ENCODE measurements at places on chromosomes 1 and 21.

DNA sequence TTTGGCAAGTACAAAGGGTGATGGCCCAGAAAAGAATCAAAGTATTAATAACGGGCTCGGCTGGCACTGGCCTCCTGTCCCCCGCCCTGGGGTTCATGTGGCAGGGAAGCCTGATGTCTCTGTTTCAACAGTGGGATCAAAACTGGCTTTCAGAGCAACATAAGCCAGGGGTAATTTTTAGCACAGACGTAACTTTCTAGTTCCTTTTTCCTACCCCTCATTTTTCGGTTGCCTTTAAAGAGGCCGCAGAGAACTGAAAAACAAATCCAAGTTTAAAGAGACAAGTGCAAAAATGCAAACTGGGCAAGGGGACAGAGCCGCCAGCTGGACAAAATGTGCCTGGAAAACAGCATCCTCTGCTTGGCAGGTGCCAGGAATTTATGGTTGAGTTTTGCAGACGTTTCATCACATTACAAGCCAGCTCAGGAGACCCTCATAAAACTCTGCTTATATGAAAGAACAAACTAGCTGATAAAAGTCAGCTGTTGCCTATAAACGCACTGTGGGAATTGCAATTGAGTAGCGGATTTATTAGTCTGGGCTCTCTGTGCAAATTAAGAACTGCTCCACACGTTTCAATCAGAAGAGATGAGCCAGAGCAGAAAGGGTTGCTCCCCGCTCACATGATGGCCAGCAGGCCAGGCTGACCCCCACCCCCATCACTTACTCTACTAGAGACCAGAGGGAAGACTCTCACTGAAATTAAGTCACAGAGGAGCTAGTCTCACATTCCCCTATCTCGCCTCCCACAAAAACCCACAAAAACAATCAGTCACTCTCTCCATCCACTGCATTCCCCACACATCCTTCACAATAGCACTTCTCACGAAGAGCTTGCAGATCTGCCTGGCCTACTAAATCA is 15.8 kb upstream of the CDCA8 start:
- DNase-seq = no peak

DNA sequence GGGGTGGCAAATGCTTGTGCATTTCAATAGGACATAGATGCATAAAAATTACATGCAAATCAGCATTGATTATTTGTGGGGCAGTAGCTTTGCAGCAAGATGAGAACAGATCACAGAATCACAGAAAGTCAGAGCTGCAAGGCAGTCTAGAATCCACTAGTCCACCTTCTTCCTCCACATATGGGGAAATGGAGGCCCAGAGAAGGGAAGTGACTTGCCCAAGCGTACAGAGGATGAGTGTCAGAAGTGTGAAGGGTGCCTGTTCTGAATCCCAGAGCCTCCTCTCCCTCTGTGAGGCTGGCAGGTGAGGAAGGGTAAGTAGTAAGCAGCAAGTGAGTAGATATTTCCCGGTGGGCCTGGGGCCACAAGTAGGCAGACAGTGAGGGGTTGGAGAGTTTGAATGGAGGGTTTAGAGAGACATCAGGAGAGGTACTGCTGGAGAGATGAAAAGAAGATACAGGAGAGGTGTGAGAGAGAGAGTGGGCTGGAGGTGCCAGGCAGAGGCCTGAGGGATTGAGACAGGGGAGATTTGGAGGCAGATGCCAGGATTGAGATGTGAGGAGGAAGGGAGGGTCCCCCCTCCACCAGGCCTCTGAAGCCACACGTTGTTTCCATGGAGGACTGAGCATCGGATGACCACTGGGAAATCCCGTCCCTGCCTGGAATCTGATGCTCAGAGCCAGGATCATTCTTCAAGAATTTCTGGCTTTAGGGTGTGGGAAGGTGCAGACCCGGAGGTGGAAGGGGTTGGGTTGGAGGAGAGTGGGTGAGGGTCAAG is 4.8 kb upstream of the MYOG start:
- DNase-seq = no peak

- DNase-seq = no peak
Measured at GRCh38 chr21:31926498-31926897, 53.7 kb downstream of the HUNK start.

GRCh38 chr1:199152676-199153075 is 513.8 kb downstream of the PTPRC start:
- DNase-seq = no peak

DNA sequence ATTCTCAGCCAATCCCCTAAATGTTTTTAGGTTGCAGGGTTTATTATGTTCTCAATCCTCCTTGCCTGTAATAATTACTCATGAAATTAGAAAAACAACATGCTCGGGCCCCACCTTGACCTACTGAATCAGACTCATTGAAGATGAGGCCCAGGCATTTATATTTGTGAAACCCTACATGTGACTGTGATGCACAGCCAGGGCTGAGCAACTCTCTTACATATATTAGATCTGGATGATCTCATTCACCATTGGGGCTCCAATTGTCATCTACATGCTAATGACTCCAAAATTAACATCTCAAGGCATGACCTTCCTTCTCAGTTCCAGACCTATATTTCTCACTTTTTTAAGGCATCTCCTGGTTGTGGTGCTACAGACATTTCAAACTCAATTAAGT is 103.3 kb downstream of the WDR3 start:
- no peak for DNase-seq

- DNase-seq = no peak
Measured at GRCh38 chr1:151756291-151756690, 7.0 kb downstream of the MRPL9 start.

DNA sequence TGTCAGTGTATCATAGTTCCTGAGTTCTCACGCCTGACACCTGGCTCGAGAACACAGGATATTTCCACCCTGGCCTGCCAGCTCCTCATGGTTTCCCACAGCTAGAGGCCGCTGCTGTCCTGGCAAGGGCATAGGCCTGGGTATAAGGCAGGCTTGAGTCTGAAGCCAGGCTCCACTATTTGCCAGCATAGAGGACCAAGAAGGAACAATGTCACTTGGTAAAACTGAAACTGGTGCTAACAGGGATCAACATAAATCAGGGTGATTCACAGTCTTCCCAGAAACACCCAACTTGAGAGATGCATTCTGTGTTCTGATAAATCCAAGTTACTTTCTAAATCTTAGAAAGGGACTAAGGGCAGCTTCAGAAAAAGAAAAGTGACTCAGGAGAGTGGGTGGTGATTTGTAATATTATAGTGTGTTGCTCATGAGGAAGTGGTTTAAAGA is 6.9 kb upstream of the S100A2 start:
- no peak for DNase-seq

GRCh38 chr21:34597406-34597805 is 17.5 kb downstream of the RCAN1 start:
- DNase-seq = no peak

GRCh38 chr21:34833465-34833864 is 164.7 kb downstream of the CLIC6 start:
- no peak for DNase-seq

- no peak for DNase-seq
Measured at GRCh38 chr21:14554948-14555347, 8.8 kb upstream of the SAMSN1 start.

- DNase-seq = no peak
Measured at GRCh38 chr1:189211742-189212141, 1265.9 kb downstream of the BRINP3 start.

DNA sequence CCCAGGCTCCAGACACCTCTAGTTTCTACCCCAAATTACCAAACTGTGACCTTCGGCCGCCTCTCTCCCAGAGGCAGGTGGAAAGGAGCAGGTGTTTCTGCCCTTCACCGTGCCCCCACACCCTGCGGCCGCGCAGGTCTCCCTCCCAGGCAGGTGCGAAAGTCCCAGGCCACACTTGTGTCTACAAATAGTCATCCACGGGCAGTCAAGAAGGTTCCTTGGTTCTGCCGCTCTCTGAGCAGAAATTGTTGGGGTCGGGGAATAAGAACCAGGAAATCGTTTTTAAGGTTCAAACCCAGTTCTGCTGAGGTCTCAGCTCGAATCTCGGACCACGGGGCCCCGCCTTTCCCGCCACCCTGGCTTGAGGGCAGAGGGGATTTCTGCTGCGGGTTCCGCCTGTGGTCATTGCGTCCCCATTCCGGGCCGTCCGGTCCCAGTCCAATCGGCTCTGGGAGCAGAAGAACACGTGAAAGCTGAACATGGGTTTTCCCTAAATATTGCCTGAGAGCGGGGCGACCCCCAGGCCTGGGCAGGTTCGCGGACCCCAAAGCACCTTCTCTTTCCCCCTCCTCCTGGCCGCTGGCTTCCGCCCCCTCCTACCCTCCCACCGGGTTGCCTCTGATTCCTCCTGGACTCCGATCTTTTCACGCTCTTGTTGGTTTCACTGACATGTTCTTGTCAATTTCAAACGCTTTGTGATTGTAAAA is 1.2 kb upstream of the ATF3 start:
- DNase-seq = no peak

GRCh38 chr1:101237229-101237837 is 514 bp downstream of the S1PR1 start:
- DNase-seq = peak; percentile 55

DNA sequence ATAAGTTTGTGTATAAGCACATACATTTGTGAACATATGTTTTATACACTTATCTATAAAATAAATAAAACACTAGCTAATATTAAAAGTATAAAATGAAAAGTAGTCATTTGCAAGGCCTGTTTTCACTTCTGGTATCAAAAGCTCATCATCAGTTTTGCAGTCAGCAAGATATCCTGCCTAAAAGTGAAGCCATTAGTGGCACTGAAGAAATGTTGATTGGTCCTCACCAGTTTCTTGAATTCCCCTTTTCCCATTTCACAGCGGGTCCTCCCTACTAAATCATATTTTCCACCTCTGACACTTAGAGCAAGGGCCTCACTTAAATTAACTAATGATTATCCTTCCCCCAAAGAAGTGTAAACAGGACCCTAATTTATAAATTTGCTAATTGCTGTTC is 6.7 kb downstream of the TBX15 start:
- no peak for DNase-seq

DNA sequence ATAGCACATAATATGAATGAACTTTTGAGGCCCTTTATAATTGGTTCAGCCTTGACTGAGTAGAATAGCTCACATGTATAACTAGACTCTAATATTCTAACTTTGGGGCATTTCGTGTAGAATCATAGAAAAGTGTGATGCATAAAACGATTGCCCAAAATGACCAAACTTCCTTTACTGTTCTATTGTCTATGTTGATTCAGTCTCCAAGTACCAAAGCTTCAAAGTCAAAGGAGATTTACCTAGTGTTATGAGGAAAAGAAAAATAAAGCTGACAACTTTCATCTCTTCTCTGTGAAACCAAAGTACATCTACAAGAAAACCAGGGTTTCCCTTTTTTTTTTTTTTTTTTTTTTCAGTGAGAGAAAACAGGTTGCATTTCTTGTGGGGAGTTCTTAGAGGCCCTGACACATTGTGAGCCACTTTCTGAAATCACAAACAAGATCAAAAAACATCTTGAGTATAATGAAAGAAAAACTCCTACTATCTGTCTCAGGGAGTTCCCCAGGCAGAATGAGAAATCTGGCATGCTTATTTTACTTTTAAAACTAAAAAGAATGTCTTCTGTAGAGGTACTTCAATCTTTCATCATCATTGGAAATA is 183.4 kb downstream of the TNFSF18 start:
- DNase-seq = no peak

DNA sequence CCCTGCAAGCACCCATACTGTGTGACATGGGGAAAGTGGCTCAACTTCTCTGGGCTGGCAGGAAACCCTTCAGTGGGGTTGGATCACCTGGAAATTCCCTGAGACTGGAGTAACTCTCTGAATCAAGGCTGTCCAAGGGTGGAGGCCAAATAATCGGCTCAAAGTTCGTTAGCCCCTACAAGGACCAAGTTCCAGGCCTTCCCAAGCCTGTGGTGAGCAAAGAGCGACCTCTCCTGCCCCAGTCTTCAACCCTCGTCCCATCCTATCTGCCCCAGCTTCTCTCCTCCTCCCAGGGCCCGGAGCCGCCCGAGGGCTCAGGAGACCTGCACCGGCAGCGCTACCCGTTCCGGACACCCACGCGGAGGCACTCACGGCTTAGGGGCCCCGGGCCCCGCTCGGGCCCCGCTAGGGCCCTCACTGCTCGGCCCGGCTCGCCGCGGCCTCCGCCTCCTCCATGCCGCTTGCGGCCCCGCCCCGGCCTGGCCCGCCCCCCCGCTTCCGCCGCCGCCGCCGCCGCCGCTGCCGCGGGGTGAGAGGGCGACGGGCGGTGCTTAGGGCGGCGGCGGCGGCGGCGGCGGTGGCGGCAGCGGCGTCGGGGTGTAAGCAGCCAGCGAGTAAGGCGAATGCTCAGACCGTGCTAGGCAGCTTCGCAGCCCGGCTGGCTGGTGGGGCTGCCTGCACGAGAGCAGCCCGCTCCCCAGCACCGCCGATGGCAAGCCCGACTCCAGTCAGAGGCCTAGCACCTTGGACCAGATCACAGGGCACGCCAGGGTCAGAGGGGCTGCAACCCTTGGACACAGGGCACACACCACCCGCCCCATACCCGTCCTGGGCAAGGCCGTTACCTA is at the start of gene POMGNT1:
POMGNT1 (minus strand) TSS at position 471 of the 848 bp plus-strand sequence. CDS start 613 bp downstream, outside the sequence.
- DNase-seq = no peak

DNA sequence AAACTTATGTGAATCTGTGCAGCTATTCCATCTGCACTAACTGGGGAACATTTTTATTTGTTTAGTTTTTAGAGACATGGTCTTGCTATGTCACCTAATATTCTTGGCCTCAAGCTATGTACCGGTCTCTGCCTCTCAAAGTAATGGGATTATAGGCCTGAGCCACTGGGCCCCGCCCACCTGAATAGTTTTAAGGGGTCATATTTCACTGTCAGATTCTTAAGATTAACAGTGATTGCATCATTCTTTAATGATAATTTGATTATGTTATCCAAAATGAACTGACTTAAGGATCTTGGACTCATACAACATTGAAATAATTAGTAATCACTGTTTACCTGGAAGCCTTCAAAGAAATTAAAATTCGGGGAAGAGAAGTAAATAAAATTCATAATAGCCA is 12.6 kb upstream of the KLF18 start:
- no peak for DNase-seq

DNA sequence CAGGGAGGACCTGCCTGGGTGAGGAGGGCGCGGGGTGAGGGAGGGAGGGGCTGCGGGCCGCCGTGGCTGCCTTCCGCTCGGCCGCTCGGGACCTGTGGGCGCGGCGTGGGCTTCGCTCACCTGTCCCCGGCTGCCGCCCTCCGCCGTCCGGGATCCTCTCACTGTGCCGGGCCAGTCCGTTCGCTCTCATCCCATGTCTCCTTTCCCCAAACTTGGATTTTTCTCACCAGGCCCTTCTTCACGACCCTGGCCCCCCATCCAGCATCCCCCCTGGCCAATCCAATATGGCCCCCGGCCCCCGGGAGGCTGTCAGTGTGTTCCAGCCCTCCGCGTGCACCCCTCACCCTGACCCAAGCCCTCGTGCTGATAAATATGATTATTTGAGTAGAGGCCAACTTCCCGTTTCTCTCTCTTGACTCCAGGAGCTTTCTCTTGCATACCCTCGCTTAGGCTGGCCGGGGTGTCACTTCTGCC is 362 bp downstream of the ZBTB48 start:
- no peak for DNase-seq

GRCh38 chr21:44375281-44375651 is 21.8 kb downstream of the TRPM2 start:
- no peak for DNase-seq

DNA sequence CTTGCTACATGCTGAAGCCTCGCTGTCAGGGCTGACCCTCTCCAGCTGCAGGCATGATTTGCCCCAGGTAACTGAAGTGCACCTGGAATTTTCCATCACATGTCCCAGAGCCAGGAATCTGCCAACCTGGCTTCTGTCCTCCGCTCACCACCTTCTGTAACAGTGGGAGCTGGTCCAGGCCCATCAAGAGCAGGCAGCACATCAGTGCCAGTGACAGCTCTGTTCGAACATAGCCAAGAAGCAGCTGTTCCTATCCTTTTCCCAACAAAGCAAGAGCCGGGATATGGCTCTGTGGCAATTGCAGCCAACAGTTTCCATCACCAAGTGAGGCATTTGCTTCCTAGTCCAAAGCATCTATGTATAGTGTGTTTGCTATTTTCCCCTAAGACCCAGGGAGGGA is 42.2 kb upstream of the KANK4 start:
- DNase-seq = no peak
